ENCODE measurements at places on chromosomes 13 and 19.
A peak's percentile ranks its signal among the peaks of the same experiment; 100 is the strongest.

DNA sequence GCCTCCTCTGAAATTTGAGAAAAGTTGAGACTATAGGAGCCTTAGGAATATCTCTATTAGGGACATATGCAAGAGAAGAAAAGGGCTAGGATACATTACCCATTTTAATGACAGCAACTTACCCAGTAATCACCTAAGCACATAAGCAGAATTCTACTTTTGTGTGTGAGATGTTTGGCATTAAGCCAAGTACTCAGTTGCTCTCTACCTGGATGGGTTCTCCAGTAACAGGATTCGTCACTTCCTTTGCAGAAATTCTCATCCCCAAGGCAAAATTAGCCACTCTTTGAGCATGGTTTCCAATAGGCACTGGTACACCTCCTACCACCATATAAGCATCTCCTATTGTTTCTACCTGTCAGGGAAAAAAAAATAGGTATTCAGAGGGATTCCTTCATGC is 95.1 kb downstream of the C13orf42 start:
- no peak for DNase-seq

GRCh38 chr13:25848812-25849745 is 202.7 kb downstream of the SHISA2 start:
- no peak for DNase-seq

- no peak for DNase-seq
These were observed 574 bp upstream of the GPX4 start for GRCh38 chr19:1103132-1103707.

DNA sequence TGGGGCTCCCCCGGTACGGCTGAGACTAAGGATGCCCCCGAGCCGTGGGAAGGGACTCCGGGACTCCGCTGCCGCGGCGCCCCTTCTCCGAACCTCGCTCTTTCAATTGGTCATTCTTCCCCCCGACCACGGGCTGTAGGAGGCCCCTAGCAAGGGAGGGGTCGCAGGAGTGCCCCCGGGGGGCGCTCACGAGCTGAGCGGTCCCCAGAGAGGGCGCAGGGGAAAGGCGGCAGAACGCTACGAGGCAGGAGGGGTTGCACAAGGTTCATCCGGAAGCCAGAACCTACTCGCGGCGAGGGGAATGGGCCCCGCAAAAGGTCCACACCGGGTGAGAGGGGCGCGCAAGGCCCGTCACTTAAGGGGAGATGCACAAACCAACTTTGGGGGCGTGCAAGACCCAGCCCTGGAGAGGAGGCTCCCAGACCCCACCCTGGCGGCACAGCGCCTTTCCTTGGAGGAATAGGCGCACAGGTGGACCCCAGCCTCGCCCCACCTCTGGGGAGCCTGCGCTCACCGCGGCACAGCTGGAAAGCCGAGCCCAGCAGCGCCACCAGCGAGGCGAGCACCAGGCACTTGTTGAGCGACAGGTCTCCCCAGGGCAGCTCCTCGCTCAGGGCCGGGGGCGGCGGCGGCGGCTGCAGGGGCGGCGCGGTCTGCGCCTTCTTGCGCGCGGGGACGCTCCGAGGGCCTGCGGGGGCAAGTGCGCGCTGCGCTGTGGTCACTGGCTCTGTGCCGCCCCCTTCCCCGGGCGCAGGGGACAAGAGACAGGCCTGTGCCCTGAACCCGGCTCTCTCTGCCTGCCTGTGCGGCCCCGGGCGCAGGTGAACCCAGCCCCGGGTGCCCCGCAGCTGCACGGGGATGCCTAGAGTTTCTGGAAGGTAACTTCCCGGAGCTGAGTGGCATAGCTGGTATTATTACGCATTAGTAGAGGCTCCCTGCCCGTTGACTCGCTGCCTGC is 2.8 kb downstream of the JSRP1 start:
- peak; percentile 45 for DNase-seq

DNA sequence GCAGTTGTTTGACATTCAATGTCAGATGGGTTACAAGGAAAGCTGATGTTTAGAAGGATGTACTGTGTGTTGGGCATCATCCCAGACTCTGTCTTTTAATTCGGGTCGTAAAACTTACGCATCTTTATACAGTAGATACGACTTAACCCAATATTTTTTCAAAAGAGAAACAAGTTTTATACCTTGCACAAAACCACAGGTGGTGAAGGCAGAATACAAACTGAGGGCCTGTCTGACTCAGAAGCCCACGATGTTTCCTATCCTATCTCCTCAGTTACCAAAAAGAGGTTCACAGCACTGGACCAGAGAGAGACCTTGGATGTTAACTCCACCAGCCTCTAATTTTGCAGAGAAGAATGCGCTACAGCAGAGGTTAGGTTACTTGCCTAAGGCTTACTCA is 477.0 kb downstream of the FOXO1 start:
- DNase-seq: peak; percentile 53

DNA sequence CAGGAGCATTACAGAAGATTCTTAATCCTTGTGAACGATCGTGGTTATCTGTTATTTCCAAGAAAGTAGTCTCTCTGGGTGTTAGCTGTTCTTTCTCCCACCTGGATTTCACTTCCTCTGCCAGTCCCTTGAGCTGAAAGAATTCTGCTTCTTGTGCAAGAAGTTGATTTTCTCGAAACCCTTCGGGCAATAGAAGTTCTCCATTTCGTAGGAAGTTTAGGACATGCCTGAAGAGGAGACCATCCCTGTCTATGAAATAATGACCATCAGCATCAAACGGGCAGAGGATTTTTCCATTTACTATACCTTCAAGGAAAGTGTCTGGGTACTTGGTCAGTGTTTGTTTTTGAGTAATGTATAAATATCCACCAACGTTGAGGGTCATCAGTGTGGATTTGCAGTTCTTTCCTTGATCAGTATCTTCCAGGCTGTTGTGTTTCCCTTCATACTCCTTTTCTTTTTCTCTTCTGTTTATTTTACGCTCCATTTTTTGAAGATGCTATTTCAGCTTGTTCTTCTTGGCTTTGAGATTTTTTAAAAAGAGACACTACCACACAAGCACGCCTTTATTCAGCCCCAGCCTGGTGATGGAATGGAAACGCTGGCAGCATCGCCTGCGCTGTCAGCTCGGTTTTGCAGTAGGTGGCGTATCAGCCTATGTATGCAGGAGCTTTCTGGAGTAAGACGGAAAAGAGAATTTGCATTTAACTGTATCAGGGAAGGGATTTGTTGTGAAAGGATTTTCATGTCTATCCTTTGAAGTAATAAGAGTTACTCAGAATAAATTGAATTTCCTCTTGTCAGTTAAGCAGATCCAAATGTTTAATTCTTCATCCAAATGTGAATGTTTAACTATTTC is 6.5 kb downstream of the KCTD4 start:
- DNase-seq: no peak

GRCh38 chr19:13997631-13997962 is 8.5 kb downstream of the RFX1 start:
- no peak for DNase-seq

DNA sequence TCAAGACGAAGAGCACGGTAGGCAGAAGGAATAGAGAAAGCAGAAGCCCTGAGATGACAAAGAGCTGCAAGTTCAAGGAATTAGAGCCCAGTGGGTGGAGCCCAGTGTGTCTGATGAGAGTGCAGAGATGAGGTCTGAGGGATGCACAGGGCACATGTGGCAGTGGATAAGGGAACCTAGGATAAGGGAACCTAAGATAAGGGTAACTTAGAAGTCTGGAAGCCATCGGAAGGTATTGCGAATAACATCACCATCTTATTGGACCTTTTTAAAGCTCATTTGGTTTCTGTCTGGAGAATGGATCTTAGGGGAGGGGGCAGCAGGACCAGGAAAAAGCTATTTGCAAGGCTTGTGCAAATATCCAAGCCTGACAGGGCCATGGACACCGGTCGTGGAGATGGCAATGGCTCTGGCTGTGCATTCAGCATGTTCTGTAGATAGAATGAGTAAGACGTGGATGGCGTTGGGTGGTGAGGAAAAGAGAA is 1.3 kb downstream of the FPR3 start:
- no peak for DNase-seq

- no peak for DNase-seq
These were observed 195.3 kb downstream of the USP12 start for GRCh38 chr13:26976313-26976712.

All from CD4-positive, alpha-beta T cell treated with Interleukin-15 for 4 hours (primary cell).